DMS53 (cell line): ENCODE measurements at places on chromosomes 11 and 22.

- no peak for DNase-seq
These were observed 261.2 kb upstream of the UBASH3B start for GRCh38 chr11:122394313-122394712.

DNA sequence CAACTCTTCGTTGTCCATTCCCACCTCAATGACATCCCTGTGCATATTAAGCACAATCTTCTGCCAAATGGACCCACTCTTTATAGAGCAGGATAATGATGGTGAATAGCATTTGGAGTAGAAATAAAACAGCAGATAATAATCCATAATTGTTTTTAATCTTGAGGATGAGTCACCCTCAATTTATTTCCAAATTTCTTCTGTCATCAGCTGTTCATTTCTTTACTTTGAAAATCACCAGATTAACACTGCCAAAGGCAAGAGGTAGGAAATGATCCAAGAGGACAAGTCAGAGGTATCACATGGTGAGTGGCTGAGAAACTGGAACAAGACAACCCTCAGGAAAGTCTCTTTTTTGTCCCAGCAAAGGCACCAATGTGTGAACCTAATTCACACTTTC lies 7.3 kb upstream of the AMBRA1 start:
- no peak for DNase-seq

DNA sequence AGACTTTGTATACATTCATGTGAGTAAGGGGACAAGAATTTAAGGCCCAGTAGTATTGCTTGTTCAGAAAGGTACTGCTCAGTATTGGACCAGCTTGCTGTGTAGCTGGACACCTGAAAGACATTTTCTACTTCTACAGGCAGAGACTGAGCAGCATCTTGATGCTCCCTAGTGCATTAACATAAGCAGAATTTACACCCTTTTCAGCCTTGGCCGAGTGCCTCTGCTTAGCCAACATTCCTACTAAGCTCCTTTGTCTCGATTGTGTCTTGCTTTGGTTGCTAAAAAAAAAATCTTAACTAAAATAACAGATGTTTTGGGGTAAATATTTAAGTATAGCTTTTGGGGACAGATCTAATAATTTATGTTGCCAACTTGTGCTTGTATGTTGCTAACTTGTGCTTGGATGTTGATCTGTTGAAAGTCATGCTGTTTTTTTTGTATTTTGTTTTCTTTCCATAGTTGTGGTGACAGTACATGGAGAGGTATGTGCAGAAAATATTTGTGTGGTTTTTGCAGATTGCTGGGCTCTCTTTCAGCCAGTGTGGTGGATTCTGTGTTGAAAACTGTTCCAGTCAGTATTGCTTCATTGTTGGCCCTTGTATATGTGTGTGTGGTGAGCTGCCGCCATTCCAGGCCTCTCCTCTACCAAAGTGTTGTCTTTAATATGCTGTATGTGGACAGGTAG lies 3.7 kb downstream of the PTS start:
- DNase-seq = no peak

DNA sequence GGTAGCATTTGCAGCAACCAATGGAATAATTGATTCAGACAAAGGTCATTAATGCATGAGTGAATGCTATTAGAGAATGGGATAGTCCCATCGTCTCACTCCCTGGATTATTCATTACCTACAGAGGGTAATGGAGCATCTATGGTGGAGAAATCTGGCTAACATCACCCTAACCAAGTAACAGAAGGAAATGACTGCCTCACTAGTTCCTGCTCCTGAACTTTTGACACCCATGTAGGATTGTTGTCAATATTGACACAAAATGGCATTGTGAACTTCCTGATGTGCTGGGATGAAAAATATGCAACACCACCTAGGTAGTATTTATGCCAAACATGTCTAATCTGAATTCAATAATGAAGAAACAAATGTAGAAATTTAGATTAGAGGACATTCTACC lies 44.0 kb upstream of the KIRREL3 start:
- DNase-seq = peak; percentile 47

GRCh38 chr22:41914611-41915034 lies 251 bp downstream of the SHISA8 start:
- peak; percentile 55 for DNase-seq

- DNase-seq = no peak
These were observed 40.9 kb upstream of the SUSD2 start for GRCh38 chr22:24140357-24140756.

DNA sequence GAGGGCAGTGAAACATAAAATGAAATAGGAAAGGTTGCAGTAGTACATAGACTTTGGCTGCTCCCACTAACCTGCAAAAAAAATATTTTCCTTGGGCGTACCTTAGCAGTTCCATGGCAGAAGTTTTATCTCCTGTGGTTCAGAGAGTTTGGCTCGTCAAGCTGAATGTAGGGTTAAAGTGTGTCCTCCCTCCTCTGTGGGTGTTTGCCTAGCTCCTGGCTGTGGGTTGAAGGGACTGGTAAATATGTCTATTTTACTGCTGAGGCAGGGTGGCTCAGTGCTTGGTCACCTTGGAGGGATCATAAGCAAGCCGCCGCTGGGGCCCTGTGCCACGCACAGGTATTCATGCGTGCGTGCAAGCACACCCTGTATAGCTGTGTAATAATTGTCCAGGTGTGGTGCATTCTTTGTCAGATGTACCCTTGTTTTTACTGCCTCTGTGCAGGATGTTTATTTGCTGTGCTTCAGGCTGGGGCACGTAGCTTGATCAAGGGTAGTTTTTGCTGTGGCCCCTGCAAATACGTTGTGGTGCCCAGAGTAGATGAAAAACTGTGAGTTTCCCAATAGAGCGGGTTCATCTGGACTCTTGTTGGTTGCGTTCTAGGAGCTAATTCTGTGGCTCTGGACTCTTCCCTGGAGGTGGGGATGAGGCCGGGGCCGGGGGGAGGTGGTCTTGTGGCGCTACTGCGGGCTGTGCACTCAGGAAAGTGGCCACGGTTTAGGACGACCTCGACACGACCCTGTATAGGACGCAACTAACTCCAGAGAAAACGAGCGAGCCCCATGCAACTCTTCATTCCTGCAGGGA lies 732 bp upstream of the SORL1 start:
- peak; percentile 63 for DNase-seq

GRCh38 chr11:96075532-96075959 lies 151.6 kb upstream of the MTMR2 start:
- no peak for DNase-seq

GRCh38 chr11:126284829-126285228 lies 1.9 kb downstream of the TIRAP start:
- DNase-seq = peak; percentile 92

- DNase-seq = no peak
These were observed 3.4 kb downstream of the SPTBN2 start for GRCh38 chr11:66725647-66726046.

GRCh38 chr22:29860006-29860766 lies 22.1 kb upstream of the ASCC2 start:
- no peak for DNase-seq

DNA sequence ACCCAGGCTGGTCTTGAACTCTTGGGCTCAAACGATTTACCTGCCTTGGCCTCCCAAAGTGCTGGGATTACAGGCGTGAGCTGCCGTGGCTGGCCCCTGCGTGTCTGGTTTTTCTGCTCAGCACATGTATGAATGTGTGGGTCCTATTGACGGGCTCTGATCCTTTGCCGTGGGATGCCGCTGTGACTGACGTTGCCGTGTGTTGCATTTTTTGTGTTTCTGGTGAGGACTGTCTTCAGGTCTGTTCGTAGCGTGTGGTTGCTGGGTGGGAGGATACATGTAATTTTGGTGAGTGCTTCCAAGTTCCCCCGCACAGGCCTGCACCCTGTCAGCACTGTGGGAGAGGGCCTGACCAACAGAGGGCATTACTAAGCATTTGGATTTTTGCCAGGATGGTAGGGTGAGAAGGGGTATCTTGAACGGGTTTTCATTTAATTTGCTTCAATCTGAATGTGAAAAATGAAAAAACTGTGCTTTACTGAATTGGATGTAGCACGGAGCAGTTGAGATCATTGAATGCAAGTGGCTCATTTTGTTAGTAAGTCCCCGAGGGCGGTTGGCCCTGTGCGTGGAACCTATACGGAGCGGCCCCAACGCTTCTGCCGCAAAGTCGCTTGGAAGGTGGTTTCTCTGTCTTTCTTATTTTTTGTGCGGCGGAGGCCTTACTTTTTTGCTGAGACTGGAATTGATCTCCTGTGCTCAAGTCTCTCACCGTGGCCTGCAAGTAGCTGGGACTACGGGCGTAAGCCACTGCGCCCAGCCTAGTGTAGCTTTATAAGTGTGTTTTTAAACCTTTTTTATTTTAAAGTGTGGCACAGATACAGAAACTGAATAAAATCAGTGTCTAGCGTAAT lies 8.2 kb downstream of the ZBED4 start:
- no peak for DNase-seq

DNA sequence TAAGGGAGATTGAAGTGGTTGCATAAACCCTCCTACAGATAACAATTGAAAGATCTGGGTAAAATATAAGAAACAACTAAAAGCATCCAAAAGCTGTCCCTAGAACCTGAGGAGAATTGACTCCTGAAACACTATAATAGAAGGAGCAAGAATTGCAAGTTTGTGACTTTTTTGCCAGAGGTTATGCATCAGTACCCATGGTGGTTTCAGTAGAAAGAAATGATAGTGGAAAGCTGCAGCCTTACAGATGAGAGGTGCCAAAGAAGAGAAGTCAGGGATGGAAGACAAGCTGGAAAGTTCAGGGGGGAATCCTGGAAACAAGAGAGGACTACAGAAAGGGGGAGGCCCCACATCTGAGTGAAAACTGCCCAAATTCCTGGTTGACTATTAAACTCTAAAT lies 80.7 kb downstream of the PACS1 start:
- DNase-seq = no peak

DNA sequence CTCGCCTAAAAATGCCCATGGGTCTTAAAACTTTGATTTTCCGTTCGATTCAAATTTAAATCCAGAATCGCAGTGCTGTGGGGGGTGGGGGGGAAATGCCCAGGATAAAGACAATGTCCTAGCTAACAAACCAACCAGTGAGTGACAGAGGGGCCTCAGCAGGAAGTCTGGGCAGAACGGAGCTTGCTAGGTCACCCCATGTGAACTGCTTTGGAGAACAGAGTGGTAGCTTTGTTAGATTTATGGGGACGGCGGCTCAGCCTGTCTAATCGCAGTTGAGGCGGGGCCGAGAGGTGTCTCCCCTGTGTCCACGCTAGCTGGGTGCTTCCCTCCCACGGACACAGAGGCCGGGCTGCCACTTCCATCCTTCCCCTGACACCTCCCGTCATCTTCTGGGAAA lies 243.9 kb downstream of the CTTN start:
- no peak for DNase-seq

GRCh38 chr11:34300926-34301295 lies 56.9 kb downstream of the ABTB2 start:
- DNase-seq = no peak

DNA sequence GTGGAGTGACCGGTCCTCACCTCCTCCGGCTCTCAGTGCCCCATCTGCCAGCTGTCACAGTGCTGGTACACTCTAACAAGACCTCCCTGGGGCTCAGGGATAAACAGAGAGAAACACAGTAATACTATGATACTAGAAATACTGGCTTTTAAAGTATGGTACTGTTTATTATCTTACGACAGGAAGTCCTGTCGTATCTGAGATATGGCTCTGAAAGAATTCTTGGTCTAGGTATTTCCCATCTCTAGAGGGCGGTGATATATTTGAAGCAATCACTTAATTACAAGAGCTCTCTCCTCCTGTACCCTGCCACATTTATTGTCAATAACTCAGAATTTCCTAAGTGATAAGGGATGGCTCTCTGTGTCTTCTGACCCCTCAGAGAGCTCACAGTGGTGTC lies 119.1 kb downstream of the RRM1 start:
- no peak for DNase-seq

DNA sequence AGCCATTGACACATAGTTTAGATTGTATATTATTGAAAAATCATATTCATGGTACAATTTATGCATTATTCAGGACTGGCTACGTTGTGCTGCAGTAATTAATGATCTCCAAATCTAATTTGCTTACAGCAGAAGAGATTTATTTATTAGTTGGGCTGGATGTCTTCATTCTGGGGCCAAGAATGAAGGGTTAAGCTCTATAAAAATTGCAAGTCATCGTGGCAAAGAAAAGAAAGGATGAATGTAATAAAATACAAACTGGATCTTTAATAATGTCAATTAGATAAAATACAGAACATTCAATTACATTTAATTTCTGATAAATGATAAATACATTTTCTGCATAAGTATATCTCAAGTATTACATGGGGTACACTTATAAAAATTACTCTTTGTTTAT lies 151.8 kb upstream of the ANO5 start:
- DNase-seq = no peak

DNA sequence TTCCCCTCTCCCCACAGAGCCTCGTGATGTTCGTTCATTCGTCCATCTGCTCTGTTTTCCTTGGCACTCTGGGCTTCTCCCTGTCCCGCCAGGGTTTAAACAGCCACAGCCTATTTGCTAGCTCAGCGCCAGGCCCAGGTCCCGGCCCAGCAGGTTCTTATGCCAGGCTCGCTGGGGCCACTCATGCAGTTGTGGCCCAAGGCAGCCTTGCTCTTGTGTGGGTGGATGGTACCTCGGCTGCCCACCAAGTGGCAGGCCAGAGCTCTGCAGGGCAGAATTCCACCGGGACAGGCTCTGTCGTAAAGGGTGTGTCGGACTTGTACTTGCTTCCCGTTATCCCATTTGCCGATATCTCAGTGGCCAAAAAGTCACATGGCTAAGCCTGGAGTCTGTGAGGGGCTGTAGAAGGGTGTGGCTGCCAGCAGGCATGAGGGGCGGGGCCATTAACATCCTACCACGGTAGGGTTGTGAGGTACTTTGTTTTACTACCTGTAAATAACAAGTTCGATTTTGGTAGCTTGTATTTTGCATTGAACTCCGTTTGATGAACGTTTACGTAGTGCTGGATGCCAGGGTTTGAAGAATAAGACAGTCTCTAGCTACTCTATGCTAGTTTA lies 7.9 kb downstream of the FAM118A start:
- DNase-seq = peak; percentile 14

GRCh38 chr22:23192133-23192532 lies 11.8 kb downstream of the BCR start:
- DNase-seq = peak; percentile 93

DNA sequence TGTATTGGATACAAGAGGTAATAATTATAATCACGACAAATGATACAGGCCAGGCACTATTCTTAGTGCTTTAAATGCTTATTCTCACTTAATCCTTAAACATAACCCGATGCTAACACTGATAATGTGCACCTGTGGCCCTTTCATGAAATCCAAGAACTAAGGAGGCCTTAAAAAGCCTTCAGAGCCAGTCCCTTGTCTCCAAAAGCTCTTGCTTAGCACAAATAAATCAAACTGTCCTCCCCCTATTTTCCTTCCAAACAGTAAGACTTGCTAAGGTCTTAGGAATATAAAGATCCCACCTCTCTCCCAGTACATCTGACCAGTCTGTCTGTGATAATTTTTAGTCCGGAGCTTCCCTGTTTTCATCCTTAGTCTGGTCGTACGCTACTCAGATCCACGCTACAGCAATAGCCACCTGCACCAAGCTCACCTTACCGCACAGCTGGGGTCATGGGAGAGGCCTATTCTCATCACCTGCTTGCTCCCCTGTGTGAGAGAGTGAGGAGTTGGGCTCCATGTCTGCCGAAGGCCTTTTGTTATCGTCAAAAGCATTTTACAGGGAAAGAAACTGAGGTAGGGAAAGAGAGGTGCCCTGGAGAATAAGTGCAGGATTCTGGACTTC lies 16.9 kb downstream of the FXYD6 start:
- DNase-seq = no peak
